ENCODE measurements at places on chromosomes 11 and 22.

DNA sequence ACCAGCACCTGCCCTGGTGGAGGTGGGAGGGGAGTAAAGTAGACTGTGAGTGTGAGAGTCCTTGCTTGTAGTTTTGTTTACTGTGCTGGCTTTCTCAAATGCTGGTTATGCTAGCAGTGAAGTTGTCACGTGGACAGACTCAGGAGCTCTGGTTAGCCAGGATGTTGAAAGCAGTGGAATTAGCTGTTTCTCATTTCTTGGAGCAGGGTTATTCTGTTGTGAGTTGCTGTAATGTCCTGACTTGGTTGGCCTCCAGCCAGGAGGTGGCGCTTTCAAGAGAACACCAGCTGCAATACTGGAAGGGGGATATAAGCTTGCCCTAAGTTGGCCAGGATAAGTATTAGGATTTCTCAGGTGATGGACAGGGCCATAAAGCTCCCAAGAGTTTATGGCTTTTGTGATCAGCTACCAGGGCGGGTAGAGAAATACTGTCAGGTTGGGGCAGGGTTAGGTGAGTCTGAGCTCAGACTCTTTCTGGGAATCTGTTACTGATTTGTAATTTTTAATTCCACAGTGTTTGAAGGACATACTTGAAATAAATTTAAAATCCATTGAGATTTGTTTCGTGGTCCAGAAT lies 13.7 kb downstream of the CYP2D6 start:
- DNase-seq: no peak

- no peak for DNase-seq
These were observed 40.9 kb upstream of the ARFGAP3 start for GRCh38 chr22:42897960-42898359.

DNA sequence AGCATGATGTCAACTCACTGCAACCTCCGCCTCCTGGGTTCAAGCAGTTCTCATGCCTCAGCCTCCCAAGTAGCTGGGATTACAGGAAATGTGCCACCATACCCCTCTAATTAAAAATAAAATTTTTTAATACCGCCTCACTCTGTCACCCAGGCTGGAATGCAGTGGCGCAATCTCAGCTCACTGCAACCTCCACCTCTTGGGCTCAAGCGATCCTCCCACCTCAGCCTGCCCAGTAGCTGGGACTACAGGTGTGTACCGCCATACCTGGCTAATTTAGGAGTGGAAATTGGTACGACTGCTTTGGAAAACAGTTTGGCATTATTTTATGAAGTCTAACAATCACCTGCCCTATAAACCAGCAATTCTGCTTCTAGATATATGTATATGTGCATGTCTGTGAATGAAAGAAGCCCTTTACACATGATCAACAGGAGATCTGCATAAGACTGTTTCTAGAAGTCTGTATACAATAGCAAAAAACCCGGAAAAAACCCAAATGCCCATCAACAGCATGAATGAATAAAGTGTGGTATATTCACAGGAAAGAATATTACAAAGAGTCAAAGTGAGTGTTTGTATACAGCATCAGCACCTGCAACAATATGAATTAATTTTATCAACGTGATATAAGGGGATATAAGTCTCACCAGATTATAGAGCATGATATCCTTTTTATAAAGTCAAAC lies 16.0 kb downstream of the SLC35F2 start:
- DNase-seq: no peak

DNA sequence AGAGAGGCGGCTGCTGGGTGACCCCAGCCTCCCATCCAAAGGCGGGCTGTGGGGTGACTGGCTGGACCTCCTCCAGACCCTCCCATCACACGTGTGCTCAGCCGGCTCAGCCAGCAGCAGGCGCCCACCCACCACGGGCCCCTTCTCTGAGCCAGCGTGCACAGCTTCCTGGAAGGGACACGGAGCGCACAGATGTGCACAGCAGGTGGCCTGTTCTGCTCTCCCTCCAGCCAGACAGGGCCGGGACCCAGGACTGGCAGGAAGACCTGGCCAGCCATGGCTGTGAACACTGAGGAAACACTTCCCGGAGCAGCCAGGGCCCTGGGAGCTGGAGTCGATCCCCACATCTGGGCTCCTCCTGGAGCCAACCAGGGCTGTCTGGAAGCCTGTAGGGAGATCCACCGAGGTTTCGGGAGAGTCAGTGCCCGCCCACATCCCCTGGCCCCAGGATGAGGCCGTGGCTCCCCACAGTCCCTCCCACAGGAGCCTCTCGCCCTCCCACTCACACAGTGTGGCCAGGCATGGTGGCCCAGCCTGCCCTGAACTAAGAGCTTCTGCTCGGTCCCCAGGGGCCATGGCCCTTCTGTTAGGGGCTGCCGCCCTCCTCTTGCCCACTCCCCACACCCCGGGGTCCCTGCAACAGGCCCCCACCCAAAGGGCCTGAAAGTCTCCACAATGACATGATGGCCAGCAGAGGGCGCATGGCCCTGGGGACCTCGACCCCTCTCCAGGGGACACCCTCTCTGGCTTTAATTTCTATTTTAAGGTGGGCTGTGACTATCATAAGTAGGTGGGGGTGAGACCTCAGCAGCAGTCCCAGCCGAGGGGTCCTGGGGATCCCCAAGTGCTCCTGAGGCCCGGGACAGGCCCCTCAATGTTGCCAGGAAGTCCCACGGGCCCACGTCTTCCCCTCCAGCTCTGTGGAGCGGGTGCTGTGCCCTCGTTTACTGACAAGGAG lies 90.6 kb upstream of the FGF3 start:
- DNase-seq: no peak

DNA sequence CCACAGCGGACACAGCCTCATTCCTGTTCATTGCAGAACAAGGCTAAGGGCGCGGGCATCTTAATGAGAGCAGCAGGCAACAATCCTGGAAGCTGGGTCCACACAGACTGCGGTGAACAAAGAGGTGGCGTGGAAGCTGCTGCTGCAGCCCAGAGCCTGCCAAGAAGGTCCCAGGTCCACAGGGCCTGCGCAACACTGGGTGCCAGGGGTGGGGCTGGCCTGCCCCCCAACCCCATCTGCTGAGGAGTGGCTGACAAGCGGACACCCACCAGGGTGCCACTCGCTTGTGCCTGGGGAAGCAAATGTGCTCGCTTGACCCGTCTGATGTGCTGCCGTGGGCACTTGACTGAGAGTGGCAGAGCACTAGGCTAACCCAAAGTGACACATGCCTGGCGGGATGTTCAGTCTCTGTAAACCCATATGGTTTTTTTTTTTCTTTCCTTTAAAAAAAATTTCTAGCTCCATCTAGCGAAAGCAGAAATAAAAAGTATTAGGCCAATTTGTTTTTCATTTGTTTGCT lies 83.2 kb upstream of the PITPNB start:
- no peak for DNase-seq

DNA sequence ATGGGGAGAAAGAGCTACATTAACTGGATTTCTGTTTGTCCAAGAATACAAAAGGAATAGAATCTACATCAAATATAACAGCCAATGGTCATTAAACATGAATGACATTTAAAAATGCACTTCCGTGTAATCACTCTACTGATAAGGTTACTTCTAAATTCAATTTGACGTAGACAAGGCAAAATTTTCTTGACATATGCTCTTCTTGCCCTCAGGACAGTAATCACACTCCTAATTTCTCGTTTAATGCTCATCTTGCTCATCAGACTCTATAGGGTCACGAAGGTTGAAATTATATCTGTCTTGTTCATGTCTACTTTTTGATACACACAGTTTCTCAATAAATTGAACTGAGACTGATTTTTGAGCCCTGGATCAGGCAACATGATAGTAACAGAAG lies 58.4 kb downstream of the NARS2 start:
- DNase-seq: no peak

- no peak for DNase-seq
These were observed 1.7 kb upstream of the BID start for GRCh38 chr22:17775781-17776465.
